ENCODE measurements at places on chromosomes 5 and 9.
A peak's percentile ranks its signal among the peaks of the same experiment; 100 is the strongest.

DNA sequence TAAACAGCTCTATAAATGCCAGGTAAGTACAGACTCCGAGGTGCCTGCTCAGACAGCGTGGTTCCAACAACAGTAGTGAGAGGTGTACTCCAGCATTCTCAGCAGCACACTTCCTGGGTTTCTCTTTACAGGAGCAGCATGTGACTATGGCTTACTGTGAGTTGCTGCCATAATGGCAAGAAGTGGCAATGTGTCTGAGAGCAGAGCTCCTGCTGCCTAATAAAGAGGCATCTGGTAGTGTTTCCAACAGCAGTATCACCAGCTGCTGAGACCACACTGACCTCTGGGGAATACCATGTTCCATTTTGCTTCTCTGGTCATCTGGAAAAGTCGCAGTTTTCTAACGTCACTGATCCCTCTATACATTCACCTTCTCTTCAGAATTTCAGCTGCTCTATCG lies 398.2 kb downstream of the SLCO4C1 start:
- no peak for DNase-seq

DNA sequence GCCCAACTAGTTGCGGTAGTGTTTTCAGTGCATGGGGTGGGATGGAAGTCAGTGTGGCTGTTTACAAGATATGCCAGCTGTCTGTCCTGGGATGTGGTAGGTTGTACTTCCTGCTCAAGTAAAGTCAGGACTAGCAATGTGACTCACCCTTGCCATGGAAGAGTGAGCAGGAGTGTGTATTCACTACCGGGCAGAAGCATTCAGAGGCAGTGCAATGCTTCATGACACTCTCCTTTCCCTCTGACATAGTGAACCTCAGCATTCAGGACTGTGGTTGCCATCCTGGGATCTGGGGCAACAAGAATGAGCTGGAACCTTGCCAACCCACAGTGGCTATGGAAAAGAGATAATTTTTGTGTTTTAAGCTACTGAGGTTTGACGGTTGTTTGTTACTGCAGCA lies 68.9 kb downstream of the BOD1 start:
- DNase-seq = no peak

GRCh38 chr5:542319-543311 lies 18.4 kb upstream of the SLC9A3 start:
- peak; percentile 32 for DNase-seq

DNA sequence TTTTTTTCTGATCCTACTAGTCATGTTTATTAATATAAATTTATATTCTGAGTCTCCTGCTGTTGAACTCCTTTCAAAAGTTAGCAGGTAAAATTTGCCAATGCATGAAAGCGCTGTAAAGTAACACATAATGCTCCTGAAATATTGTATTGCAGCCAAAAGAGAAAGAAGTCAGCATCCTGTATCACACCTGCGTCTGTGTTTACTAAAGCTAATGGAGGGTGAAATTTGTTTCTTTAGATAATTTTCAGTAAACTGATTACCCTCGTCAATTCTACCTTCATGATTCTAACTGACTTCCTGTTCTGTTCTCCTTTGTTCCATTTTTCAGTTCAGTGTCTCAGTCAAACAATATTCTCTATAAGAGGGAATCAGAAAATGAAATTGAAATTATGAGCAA lies 415.4 kb downstream of the CDH9 start:
- no peak for DNase-seq

DNA sequence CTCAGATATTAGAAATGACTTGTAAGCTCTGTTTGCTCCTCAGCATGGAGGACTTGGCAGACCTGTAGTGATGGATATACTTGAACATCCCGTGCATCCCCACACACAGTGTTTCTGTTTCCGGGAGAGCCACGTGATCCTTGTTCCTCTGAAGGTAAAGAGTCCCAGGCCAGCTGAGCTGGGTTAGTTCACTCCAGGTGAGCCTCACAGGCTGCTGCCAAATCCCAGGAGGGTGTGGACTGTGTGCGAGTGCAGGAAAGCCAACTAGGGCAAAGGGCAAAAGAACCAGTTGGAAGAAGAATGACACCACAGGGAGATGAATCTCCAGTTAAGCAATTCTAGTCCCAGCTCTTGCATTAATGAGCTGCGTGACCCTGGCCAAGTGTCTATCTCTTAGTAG lies 10.4 kb upstream of the TOMM5 start:
- peak; percentile 50 for DNase-seq

GRCh38 chr5:177378884-177379883 lies 5.0 kb upstream of the SLC34A1 start:
- DNase-seq = no peak

DNA sequence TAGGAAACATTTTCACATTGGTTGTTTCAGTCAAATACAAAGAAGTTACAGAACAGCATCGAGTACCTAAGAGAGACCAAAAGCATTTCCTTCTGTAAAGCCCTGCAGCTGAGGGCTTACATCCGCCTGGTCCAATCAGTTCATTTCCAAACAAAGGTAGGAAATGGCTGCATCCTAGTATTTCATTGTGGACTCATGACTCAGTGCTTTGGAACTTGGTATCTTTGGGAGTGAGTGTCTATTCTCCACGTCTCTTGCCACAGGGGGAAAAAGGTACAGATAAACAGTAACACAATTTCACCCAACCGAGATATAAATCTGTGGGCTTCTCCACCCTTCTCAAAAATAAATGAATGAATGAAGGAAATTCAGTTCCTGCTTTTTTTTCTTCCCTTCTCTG lies 75.4 kb downstream of the NFIB start:
- DNase-seq = no peak

GRCh38 chr9:131739959-131740648 lies at the start of gene RAPGEF1:
TSS of gene RAPGEF1 (minus strand) at chr9:131740076. CDS start at chr9:131739830, 246 bp downstream.
- peak; percentile 85 for DNase-seq

- no peak for DNase-seq
Measured at GRCh38 chr5:91302305-91302704, 80.8 kb downstream of the ARRDC3 start.

- no peak for DNase-seq
Measured at GRCh38 chr9:437574-438001, 222.9 kb downstream of the DOCK8 start.

- DNase-seq = no peak
Measured at GRCh38 chr9:16238623-16239138, 631.8 kb downstream of the BNC2 start.

DNA sequence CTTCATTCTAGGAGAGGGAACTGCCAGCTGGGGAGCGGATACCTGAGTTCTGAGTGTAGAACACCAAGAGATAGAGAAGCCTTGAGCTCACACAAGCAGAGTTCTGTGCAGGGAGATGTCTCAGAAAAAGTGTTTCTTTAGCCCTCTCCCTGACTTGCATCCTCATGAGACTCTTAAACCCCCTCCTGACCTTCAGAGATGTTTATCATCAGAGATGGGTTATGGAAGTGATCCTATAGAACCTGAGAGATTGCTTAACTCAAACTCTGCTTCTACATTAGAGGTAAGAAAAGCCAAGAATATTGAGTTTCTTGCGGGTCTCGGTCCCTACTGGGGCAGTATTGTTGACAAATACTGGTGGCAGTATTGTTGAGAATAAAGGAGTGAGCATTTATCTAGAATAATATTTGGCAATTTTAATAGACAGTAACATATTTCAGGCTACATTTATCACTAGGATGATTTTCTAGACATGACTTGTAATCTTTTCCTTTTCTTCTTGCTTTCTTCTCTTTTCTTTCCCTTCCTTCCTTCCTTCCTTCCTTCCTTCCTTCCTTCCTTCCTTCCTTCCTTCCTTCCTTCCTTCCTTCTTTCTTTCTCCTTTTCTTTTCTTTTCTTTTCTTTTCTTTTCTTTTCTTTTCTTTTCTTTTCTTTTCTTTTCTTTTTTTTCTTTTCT lies at the start of gene IZUMO3:
Gene IZUMO3 (minus strand): TSS at position 51 of the 676 bp plus-strand sequence. CDS start 248 bp downstream, outside the sequence.
- no peak for DNase-seq

GRCh38 chr5:9859808-9860207 lies 229.7 kb upstream of the TAS2R1 start:
- DNase-seq = no peak

GRCh38 chr5:180381428-180381827 lies 28.3 kb upstream of the GFPT2 start:
- peak; percentile 21 for DNase-seq
